ENCODE measurements at places on chromosomes 2 and 18.

DNA sequence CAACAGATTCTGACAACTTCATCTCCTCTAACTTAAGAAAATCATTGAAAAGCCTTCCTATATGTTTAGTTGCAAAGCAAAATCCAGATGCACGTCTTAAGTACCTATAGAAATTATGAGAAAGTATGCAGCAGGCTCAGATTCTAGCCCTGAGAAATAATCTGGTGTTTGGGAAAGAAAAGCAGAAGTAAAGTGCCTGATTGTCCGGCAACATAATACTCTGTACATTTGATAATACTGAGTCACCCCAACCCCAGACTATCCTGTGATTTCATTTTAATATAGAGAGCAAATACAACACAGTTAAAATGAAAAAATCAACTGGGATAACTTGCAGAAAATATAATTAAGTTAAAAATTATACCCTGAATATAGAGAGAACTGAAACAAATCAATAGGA, 13.5 kb downstream of the RFX8 start:
- no peak for DNase-seq

- DNase-seq, result no peak
Measured at GRCh38 chr2:197311421-197312033, 947 bp upstream of the ANKRD44 start.

GRCh38 chr18:13217466-13217961, 1.0 kb upstream of the LDLRAD4 start:
- DNase-seq, result peak; percentile 77

- no peak for DNase-seq
Measured at GRCh38 chr2:192443831-192444230, 249.1 kb upstream of the TMEFF2 start.

GRCh38 chr18:32958746-32959145, 185.9 kb upstream of the KLHL14 start:
- DNase-seq, result no peak

DNA sequence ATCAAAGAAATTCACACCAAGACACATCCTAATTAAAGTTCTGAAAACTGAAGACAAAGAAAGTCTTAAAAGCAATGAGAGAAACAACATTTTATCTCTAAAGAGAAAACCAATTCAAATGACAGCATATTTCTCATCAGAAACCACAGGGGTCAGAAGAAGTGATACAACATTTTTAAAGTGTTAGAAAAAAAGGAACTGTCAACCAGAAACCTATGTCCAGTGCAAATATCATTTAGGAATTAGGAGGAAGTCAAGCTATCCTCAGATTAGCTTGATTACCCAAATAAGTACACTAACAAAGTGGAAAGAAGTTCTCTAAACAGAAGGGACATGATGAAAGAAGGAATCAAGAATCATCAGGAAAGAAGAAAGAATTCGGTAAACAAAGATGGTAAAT, 59.5 kb upstream of the BCL2L11 start:
- no peak for DNase-seq

GRCh38 chr18:64180171-64180570, 31.3 kb upstream of the LINC00305 start:
- no peak for DNase-seq

DNA sequence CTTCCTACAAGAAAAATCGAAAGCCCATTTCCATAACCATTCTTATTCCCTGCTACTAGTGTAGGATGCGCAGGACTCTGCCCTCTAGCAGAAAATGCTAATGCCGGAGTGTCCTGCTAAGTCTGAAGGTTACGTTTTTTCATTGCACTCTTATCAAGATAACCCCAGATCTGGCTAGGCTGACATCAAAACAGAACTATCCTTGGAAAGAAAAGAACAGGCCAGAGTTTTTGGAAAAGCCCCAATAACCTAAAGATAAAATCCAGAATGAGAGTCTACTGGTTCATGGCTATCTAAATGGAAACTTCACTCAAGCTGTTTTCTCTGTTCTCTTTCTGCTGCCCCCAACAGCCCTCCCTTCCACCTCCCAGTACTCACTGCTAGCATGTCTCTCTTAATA, 913 bp downstream of the RNF152 start:
- no peak for DNase-seq

DNA sequence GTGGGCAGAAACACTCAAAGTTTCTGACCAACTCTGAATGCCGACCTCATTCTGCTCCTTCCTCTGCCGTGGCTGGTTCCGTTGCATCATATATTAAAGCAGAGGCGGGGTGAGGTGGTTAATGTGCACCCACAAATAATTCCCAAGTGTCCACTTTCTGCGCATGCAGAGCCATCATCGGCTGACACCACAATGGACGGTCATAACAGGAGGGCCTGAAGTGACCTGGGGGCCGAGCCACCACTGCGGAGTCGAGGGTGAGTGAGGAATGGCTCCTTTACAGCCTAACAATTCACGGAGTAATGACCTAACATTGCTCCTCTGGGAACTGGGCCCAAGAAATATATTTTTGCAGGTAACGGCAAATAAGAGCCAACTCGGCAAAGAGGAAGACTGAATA, 32.9 kb upstream of the GLI2 start:
- no peak for DNase-seq

- no peak for DNase-seq
Measured at GRCh38 chr2:188256420-188256819, 35.3 kb upstream of the GULP1 start.

DNA sequence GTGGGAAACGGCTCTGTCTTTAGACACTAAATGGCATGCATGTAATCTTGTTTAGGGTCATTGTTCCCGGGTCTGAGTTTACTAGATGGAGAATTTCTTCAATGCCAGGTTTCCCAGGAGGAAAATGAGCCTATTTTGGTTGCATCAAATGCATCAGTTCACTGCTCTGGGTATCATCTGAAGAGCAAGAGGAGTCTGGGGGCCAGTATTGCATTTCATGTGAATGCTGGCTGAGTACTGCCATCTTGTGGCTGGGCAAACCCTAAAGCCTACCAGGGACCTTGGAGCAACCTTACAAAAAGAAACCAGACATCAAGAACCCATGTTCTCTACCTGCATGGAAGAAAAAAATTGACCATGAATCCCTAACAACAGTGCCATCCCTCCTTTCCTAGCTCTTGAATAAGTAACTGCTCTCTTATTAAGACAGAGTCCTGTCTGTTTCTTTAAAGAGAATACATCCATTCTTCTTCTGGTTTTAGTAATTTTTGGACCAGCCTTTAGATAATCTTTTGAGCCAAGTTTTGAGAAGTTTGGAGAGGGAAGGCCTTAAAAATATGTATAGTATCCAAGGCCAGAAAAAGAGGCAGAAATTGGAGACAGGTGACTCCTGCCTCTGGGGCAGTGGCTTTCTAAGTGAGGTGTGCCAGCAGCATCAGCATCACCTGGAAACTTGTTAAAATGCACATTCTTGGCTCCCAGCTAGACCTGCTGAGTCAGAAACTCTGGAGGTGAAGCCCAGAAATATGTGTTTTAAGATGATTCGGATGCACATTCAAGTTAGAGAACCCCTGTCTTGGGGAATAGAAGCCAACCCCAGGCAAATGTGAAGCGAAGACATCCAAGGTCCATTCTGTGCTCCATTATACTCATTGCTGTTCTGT, 261.0 kb upstream of the CXCR4 start:
- DNase-seq, result peak; percentile 82

GRCh38 chr2:41735006-41735405, 312.8 kb upstream of the PKDCC start:
- no peak for DNase-seq

- DNase-seq, result no peak
Measured at GRCh38 chr2:47611771-47612170, 171.2 kb upstream of the MSH6 start.

GRCh38 chr18:41499345-41499744, 455.7 kb upstream of the PIK3C3 start:
- no peak for DNase-seq

GRCh38 chr18:47050468-47050867, 15.0 kb upstream of the ELOA2 start:
- no peak for DNase-seq

- peak; percentile 55 for DNase-seq
Measured at GRCh38 chr18:63994783-63995399, 25.0 kb downstream of the SERPINB8 start.

DNA sequence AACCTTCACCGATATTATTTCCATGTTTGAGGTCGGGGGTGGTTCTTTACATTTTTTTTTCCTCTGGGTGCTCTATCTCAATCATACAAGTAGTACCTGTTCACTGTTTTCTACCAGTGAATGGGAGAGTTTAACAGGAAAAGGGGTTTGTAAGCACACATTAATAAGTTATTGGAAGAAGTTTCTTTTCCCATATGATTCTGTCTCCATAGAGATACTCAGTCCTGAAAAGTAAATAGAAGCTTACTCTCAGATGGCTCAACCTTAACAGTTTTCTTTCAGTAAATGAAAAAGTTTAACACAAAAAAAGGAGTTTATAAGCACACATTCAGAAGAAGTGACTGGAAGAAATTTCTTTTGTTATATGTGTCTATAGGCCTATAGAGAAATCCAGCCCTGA, 995.6 kb upstream of the SLC39A10 start:
- no peak for DNase-seq

DNA sequence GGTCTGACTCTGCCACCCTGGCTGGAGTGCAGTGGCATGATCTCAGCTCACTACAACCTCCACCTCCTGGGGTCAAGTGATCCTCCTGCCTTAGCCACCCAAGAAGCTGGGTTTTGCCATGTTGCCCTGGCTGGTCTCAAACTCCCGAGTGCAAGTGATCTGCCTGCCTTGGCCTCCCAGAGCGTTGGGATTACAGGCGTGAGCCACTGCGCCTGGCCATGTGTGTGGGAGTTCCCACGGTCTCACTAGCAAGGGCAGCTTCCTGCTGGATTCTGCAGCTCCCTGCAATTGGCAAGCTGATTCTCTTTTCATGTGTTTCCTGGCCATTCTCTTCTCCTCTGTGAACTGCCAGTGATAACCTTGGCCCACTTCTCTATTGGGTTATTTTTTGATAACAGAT, 84.0 kb downstream of the USP40 start:
- DNase-seq, result no peak

DNA sequence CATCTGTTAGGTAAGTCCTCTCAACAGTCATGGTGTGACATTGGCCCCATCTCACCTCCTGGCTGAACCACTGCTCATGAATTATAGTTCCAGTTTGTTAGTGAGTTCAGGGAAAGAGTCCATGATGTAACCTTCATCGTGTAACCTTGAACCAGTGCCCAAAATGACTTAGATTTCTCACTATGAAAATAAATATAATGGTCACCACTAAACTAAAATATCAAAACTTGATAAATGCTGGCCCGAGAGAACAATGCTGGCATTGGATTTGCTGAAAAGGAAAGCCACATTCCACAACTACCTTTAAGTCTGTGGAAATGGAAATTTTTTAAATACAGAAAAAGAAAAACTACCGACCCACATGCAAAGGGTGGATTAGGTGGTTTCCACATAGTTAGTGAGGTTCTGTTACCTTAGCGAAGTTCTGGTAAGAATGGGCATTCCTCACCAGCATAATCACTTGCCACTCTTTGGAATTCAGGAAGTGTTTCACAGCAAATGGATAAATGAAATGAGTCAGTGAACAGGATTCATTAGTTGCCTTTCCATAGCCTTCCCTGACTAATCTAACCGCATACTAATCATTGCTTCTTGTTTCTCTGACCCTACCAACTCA, 133.9 kb upstream of the CTAGE1 start:
- no peak for DNase-seq

GRCh38 chr2:218961651-218962570, 2.4 kb downstream of the CDK5R2 start:
- DNase-seq, result no peak

DNA sequence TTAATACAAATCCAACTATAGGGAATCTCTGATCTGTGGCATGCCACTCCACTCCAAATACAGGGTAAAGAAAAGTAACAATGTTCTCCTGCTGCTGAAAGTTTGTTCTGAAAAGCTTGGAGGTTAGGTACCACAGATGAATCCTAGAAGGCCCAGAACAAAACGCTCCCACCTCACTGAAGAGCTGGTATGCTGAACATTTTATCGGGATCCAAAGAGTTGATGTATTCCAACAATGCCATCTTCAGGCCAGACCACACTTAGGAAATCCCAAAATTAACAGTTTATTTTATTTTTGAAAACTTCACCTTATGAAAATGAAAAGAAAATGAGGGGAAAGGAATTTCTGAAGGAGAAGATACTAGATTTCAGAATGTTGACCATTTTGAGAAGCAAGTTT, 145.1 kb upstream of the CDH19 start:
- DNase-seq, result no peak

DNA sequence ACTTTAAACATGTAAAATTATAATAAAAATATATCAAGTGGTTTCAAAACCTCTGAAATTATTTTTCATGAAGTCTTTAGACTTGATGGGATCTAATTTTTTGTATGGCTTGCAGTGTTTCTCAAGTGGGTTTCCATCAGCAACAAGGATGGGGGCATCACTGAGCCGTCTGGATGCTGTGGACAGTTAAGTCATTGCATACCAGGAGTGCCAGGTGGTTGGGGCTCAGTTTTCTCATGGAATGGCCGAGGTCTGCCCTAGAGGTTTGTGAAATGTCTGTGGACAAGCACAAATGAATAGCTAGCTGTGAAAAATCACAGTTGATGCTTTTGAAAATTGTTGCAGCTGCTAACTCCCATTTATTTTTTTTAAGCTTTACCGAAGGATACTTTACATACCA, 1.7 kb downstream of the PRELID3A start:
- no peak for DNase-seq

DNA sequence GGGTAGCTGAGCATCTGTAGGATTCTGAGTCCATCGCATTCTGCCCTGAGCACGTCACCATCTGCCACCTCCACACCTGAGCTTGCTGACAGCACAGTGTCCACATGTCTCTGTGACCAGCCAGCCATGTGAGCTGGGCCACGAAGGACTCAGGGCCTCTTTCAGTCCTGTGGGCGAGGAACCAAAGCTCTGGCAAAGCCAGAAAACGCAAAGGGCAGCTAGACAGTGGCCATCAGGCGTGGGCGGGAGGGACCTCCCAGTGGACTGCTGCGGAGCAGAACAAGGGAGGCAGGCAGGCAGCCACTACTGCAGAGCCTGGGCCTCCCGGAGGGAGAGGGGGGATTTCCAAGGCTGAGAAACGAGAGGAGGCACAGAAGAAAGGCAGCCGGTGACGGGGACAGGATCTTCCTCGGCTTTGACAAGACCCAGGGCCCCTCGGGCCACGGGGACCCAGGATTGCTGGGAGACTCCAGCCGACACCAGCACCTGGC, 274.6 kb upstream of the SALL3 start:
- DNase-seq, result no peak

- DNase-seq, result no peak
Measured at GRCh38 chr2:18901242-18901641, 311.9 kb upstream of the NT5C1B start.

GRCh38 chr2:126839796-126840195, 58.9 kb upstream of the TEX51 start:
- no peak for DNase-seq

Measured in activated T-cell treated with anti-CD3 and anti-CD28 coated beads, Interleukin-2, amount 50 U/mL, for 48 hours (primary cell).